ENCODE measurements at places on chromosomes 6 and 20. TPM values are rescaled to one million over a fixed set of nuclear protein-coding genes. Genes with fewer than 3 reads are reported as not detected.

SLC35D3 gene
- not detected for total RNA-seq

PBOV1 gene
- total RNA-seq = not detected

ZCCHC3 gene
- total RNA-seq = 18.9 TPM

KCNQ5 gene
- total RNA-seq = 9.4 TPM

SRSF12 gene
- total RNA-seq = 0.28 TPM

RAD21L1 gene
- 1.0 TPM for total RNA-seq

LY6G5C gene
- 0.62 TPM for total RNA-seq

C6orf58 gene
- not detected for total RNA-seq

SUMO4 gene
- 1.1 TPM for total RNA-seq

BPIFA1 gene
- not detected for total RNA-seq

TAGAP gene
- total RNA-seq = 0.13 TPM

EYS gene
- total RNA-seq = not detected

FYN gene
- 4.2 TPM for total RNA-seq

Measured in Panc1 (cell line).